ENCODE measurements at places on chromosomes 7 and 10.
A peak's percentile ranks its signal among the peaks of the same experiment; 100 is the strongest.

DNA sequence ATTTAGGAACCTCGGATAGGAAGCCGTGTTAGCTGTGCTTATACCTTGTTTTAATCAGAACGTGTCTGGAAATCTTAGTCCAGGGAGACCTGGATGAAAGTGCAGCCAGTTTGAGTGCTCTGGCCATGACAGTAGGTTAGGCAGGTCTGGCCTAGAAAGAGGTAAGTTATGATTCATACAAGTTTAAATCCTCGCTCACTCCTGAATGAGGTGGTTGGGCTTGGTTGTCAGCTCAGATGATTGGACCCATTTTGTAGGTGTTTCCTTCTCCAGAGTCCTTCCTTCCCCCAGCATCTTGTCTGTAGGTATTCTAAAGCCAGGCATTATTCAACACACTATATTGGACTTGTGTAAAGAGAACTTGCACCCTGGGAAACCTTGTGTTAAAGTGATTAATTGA, 561.9 kb upstream of the GALNT17 start:
- no peak for ATAC-seq

GRCh38 chr7:12540850-12541249, 29.7 kb upstream of the SCIN start:
- ATAC-seq = no peak

DNA sequence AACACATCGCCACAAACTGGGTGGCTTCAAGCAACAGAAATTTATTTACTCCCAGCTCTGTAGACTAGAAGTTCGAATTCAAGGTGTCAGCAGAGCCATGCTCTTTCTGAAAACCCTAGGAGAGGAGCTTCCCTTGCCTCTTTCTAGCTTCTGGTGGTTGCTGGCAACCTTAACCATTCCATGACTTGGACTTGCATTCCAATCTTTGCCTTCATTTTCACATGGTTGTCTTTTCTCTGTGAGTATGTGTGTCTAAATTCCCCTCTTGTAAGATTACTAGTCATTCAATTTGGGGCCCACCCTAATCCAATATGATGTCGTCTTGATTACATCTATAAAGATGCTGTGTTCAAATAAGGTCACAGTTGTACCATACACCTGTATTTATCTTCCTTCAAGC, 65.9 kb upstream of the PRKG1 start:
- no peak for ATAC-seq

DNA sequence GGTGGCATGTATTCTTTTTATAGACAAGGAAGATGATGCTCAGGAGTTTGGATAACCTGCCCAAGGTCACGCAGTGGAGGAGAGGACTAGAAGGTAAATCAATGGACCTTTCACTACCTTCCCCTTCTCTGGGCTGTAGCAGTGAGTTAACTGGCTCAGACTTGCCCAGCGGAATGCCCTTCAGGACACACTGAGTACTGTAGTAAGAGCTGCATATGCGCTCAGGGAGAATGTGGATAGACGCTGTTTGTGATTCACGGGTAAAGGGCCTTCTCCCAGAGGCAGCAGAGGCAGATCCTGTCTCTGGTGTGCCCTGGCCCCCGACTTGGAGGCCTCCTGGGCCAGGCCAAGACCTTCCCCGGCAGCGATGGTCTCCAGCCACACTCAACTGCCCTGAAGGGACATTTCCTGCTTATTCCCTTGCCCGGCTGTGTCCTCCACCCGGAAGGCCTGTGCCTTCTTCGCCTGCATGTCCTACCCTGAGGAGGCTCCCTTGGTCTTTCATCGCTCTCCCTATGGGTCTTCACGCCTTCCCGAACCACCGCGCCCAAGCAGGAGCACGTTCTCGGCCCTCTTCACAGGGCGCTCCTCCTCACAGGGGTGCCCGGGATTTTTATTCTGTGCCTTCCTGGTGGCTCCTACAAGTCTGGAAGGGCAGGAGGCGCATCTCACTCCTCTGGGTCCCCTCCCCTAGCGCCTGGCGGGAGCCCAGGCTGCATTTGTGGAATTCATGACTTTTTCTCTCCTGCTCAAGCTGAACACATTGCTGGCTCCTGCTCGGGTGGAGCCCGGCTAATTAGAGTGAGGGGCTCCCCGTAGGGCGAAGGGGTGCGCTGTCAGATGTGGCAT, 1.8 kb upstream of the IKZF1 start:
- no peak for ATAC-seq

DNA sequence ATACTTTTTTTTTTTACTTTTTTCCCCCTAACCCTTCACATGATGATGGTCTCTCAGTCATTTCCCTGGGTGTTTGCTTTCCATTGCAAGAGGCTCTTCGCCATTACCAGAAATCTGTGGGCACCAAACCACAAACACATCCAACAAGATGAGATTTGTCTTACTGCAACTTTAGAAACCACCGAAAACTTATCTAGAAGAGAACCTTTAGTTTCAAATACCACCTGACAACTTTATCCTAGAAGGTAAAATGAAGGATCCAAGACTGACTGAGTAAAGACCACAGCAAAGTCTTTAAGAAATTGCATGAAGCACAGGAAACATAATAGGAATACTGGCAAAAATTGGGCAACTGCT, 363.3 kb upstream of the MBL2 start:
- ATAC-seq = no peak

GRCh38 chr7:30548845-30549244, 44.2 kb upstream of the GGCT start:
- peak; percentile 43 for ATAC-seq

- no peak for ATAC-seq
These were observed 256.7 kb downstream of the DPP6 start for GRCh38 chr7:154308928-154309327.

DNA sequence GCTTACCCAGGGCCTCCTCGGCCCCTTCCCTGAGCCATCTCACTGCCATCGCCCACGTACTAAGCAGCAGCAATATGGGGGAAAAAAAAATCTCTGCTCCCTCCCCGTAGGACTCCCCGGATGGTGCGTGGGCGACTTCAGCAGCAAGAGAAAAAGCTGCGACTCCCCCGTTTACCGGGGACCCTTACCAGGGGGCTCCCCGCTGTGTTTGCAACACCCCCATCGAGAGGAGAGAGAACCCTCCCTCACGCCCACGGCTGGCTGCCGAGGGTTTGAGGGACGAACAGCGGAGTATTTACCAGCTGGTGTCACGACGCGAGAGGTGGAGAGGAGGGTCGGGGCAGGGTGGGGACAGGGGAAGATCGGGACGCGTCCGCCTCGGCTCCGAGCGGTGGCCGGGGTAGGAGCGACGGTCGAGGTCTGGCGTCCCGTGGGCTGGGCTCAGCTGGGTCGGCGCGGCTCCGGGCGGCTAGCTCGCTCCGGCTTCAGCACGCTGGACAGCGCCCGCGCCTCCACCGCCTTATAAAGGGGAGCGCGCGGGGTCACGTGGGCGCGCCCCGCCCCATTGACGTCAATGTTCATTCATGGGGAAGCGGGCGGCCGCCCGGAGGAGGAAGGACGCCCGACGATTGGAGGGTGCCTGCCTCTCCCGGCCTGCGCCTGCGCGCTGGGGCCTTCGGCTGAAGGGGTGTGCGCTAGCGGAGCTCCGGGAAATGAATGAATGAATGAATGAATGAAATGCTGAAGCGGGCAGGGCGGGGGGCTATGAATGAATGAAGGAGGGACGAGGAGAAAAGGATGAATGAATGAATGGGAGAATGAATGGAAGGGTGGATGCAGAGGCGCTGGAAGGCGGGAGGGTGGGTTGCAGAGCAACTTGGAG, at the start of gene VGF:
Gene VGF, minus strand, starts transcription at position 495 of the 883 bp plus-strand sequence. CDS start 726 bp downstream, outside the sequence.
- peak; percentile 92 for ATAC-seq

DNA sequence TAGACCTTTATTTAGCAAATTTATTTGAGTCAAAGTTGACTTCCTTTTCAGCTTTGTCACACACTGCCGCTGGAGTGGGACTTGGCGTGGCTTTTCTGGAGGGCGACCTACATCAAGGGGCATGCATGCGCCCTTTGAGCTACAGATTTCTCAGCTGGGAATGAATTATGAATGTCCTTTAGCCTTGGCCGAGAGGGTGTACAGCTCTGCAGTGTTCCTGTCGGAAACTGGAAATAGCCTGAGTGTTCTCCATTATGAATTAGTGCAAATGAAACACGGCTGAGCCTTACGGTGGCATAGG, 79.7 kb downstream of the GLRX3 start:
- no peak for ATAC-seq

DNA sequence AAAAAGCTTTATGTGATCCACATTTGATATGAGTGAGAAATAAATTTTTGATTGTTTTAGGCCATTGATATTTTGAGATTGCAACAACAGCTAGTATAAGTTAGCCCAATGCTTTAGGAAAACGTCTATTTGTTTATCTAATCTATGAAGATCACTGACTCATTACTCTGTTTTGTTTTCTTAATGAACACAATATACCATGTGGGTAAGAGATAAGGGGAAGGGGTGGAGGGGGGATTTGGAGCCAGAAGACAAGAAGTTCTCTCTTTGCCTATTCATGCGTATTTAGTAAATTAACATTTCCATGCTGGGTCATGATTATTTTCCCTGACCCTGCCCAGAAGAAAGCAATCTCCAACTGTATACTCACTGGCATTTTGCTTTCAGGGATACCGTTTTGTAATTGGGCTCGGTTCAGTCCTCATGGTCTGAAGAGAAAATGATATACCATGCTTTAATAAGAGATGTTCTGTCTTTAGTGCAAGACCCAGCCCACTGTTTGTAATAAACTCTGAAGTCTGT, 359.5 kb upstream of the NPSR1 start:
- no peak for ATAC-seq

GRCh38 chr10:83991986-83992753, 147.1 kb upstream of the GHITM start:
- no peak for ATAC-seq

DNA sequence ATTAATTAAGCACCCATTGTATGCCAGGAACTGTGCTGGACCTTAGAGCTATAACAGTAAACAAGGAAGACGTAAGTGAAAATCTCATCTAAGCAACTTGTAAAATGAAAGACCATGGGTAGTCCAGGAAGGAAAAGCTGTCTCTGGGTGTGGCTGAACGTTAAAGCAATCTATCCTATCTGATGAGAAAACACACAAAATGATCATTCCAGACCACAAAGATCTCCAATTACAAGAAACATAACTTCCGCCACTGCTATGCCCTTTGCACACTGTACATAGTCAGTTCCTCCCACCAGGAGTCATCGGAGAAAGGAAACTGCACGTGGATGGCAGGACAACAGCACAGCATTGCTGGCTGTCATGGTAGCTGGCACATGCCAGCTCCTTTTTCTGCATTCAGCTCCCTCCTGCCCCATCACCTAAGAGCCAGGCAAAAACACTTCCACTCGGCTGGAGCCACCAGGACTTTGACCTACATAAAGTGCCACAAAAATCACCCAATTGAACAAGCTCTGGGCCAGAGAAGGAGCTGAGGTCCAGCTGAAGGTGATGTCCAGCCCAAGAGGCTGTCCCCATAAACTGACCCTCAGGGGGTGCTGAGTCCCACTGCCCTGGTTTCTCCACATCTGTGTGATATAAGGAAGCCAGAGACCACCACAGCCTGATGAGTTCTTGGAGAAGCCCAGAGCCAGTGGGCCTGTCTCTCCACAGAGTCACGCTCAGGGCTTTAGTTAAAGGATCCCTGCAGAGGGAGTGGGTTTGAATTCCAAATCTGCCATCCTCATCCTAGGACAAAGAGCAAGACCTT, 56.4 kb downstream of the STEAP1B start:
- no peak for ATAC-seq

GRCh38 chr7:50156163-50156562, 63.1 kb upstream of the ZPBP start:
- ATAC-seq = peak; percentile 75

DNA sequence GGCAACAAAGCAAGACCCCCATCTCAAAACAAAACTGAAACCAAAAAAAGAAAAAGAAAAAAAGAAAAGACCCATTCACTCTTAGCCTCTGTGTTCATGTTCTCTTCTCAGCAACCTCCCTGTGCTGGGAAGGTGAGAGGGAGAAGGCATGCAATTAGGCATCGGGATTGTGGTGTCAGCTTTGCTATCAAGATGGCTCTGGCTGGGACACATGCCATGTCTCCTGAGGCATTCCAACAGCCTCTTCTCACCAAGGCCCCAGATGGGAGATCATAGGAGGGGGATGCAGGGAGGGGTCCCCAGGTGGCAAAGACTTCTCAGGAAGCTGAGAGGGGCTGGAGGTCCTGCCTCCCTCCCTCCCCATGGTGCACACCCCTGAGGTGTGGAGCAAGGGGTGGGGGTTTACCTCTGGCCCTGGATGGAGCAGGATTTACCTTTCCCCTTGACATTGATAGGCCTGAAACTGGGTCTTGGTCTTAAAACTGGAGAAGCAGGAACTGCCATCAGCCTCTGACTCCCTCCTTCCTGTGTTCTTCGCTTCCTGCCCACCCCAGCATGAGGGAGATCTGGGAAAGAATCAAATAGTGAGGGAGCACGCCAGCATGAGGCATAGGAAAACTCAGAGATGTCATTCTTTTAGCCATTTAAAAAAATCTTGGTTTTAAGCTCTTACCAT, 96.2 kb upstream of the DUSP5 start:
- ATAC-seq = no peak

GRCh38 chr7:24005517-24005916, 278.5 kb upstream of the NPY start:
- ATAC-seq = no peak

DNA sequence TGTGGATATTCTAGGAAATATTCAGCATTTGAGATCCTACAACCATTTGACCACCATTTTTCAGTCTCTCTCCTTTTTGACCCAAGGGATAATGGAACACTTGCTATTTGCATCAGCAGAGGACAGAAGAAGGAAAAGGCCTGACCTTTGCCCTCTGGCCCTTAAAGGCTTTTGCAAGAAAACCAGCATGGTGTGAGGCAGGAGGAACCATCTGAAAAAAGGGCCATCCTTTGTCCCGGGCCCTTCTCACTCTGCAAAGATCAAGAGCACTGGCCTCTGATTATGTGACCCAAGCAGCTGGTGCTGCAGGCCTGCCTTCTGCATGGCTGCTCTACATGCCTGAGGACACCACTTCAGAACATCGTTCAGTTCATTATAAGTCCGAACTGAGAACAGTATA, 133.3 kb upstream of the STK17A start:
- ATAC-seq = no peak

- no peak for ATAC-seq
These were observed 288.0 kb upstream of the AKR1E2 start for GRCh38 chr10:4538016-4538415.

DNA sequence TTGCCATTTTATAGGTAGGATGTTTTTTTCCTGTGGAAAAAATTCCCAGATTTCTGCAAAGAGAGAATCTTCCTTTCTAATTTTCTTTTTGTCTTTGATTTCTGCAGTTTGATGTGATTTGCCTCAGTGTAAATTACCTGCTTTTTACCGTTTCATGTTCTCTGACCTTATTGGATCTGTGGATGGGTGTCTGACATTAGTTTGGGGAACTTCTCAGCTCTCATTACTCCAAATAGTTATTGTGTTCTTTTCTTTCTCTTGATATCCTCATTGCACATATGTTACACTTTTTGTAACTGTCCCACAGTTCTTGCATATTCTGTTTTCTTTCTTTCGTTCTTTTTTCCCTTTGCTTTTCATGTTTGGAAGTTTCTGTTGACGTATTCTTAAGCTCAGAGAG, 28.5 kb downstream of the NACAD start:
- ATAC-seq = no peak

- peak; percentile 91 for ATAC-seq
These were observed 458.8 kb upstream of the GHITM start for GRCh38 chr10:83680470-83680891.

- no peak for ATAC-seq
These were observed 1.5 kb downstream of the PCDH15 start for GRCh38 chr10:54799506-54799905.

- peak; percentile 21 for ATAC-seq
These were observed 11.8 kb upstream of the PNLIPRP2 start for GRCh38 chr10:116608686-116609594.
